ENCODE measurements at places on chromosomes 5 and 9. TPM values are rescaled to one million over a fixed set of nuclear protein-coding genes. Genes with fewer than 3 reads are reported as not detected.

GRCh38 chr5:78547731-78548615, 100.6 kb downstream of the LHFPL2 start:
- H3K4me3 ChIP-seq: no peak overlapping the region
- DNase-seq: peak; percentile 25
- H3K27ac ChIP-seq: no peak overlapping the region
- H3K27me3 ChIP-seq: no peaks in the 10 kb centered on the region
- H3K36me3 ChIP-seq: peaks cover 17% of the 10 kb centered on the region

- H3K27ac ChIP-seq: no peak overlapping the region
- H3K36me3 ChIP-seq: no peaks in the 10 kb centered on the region
- no peak for DNase-seq
- peaks cover 19% of the 10 kb centered on the region for H3K27me3 ChIP-seq
- no peak overlapping the region for H3K4me3 ChIP-seq
Observed at GRCh38 chr5:499233-500209, 24.7 kb downstream of the SLC9A3 start.

GRCh38 chr5:16528382-16529110, 62.9 kb upstream of the ZNF622 start:
- no peak overlapping the region for H3K4me3 ChIP-seq
- no peaks in the 10 kb centered on the region for H3K4me1 ChIP-seq
- no peaks in the 10 kb centered on the region for H3K27me3 ChIP-seq
- DNase-seq: no peak
- H3K27ac ChIP-seq: no peak overlapping the region
- no peaks in the 10 kb centered on the region for H3K36me3 ChIP-seq

- H3K27ac ChIP-seq: no peak overlapping the region
- no peak overlapping the region for H3K4me3 ChIP-seq
- H3K27me3 ChIP-seq: peaks cover 19% of the 10 kb centered on the region
- no peak for DNase-seq
- no peaks in the 10 kb centered on the region for H3K36me3 ChIP-seq
Observed at GRCh38 chr5:178056935-178057334, 56.4 kb upstream of the N4BP3 start.

GRCh38 chr9:21754741-21755140, 47.7 kb upstream of the MTAP start:
- H3K27ac ChIP-seq: no peak overlapping the region
- H3K4me3 ChIP-seq: no peak overlapping the region

Gene PSMB7
- total RNA-seq: 264 TPM
